ENCODE measurements at places on chromosomes 2 and 18.

- DNase-seq, result no peak
- no peaks in the 10 kb centered on the region for H3K27me3 ChIP-seq
- H3K36me3 ChIP-seq, result peaks cover 3% of the 10 kb centered on the region
- H3K4me3 ChIP-seq, result no peak overlapping the region
Measured at GRCh38 chr2:49807689-49808088, 653.4 kb upstream of the FSHR start.

GRCh38 chr2:157194097-157194688 lies 63.3 kb upstream of the GALNT5 start:
- no peak overlapping the region for H3K27ac ChIP-seq
- peak; percentile 12 for DNase-seq
- no peaks in the 10 kb centered on the region for H3K36me3 ChIP-seq
- no peak overlapping the region for H3K4me3 ChIP-seq
- H3K27me3 ChIP-seq, result no peaks in the 10 kb centered on the region

- no peaks in the 10 kb centered on the region for H3K36me3 ChIP-seq
- no peaks in the 10 kb centered on the region for H3K27me3 ChIP-seq
- no peak overlapping the region for H3K4me3 ChIP-seq
Measured at GRCh38 chr2:149885946-149886345, 298.4 kb upstream of the MMADHC start.

DNA sequence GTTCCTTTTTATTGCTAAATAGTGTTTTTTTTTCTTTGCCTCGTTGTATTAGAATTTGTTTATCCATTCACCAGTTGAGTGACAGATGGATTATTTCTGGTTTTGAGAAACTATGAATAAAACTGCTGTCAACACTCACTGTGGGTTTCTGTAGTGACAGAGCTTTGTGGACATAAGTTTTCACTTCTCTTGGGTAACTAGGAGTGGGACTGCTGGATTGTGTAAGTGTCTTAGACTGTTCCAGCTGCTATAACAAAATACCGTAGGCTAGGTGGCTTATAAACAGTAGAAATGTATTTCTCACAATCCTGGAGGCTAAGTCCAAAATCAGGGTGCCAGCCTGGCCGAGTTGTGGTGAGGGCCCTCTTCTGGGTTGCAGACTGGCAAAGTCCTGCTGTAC lies 71.9 kb downstream of the TNFRSF11A start:
- H3K4me1 ChIP-seq, result peaks cover 39% of the 10 kb centered on the region
- H3K4me3 ChIP-seq, result peak overlapping the region; percentile 3
- no peak for DNase-seq
- H3K36me3 ChIP-seq, result no peaks in the 10 kb centered on the region
- peaks cover 12% of the 10 kb centered on the region for H3K27me3 ChIP-seq
- H3K27ac ChIP-seq, result peak overlapping the region; percentile 33

DNA sequence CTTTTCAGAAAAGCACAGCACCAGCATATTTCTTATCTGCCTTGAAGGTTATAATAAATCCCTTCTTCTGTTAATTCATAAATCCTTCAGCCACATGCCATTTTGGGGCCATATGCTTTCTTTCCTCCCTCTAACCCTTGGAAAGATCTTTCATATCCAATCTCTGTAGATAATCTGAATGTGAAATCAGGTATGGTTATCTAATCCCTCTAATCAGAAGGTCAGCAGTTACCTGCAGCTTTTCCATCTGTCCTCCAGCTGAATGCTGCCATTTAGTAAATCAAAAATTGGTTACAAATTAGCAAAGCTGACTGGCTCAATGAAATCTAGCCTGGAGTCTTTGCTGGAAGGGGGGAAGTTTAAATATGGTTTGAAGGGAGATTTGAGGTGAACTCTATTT lies 230.5 kb downstream of the PIK3C3 start:
- H3K4me3 ChIP-seq, result no peak overlapping the region
- H3K36me3 ChIP-seq, result peaks cover 2% of the 10 kb centered on the region
- H3K4me1 ChIP-seq, result no peaks in the 10 kb centered on the region
- H3K27ac ChIP-seq, result no peak overlapping the region

DNA sequence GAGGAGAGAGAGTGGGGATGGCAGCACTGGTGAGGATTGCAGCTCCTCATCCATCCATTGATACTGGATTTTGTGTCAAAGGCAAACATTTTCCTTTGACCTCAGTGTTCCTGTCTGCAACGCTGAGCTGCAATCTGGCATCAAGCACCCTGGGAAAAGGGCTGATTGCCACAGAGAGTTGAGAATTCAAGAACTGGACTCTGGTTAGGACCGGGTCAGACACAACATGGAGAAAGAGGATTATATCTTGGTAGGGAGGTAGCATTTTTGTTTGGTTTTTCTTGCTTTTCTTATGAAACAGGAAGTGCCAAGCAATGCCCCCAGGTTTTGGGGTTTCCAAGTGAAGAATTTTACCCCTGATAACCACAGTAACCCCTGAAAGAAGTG lies 81.9 kb upstream of the PKDCC start:
- no peak overlapping the region for H3K4me3 ChIP-seq
- DNase-seq, result no peak
- peaks cover 8% of the 10 kb centered on the region for H3K27me3 ChIP-seq
- no peaks in the 10 kb centered on the region for H3K4me1 ChIP-seq
